ENCODE measurements at places on chromosomes 2 and 18.

GRCh38 chr2:213238753-213239495 is 45.3 kb upstream of the SPAG16 start:
- no peak for DNase-seq

- no peak for DNase-seq
Measured at GRCh38 chr2:20094955-20095354, 43.5 kb upstream of the LAPTM4A start.

DNA sequence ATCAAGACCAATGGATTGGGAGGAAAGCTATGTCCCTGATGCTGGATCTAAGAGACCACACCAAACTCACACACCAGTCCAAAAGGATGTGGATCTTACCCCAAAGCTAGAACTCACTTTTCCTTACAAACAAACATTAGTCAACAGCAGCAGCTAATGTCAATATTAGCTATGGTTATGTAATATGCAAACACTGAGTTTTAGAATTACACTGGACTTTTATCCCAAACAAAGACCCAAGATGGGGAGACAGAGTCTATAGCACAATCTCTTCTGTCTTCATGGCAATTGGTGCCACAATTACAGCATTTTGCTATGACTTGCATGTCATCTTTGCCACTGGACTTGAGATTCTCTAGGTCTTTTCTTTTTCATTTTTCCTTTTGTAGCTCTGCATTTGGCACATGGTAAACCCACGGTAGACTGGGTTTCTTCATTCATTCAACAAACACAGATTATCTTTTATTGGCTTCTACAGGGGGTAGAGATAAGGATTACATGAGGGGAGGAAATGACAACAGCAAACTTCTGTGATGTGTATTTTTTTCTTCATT is 59.0 kb downstream of the SPRED2 start:
- no peak for DNase-seq

- DNase-seq = no peak
Measured at GRCh38 chr2:232506709-232507108, 13.5 kb upstream of the PRSS56 start.

DNA sequence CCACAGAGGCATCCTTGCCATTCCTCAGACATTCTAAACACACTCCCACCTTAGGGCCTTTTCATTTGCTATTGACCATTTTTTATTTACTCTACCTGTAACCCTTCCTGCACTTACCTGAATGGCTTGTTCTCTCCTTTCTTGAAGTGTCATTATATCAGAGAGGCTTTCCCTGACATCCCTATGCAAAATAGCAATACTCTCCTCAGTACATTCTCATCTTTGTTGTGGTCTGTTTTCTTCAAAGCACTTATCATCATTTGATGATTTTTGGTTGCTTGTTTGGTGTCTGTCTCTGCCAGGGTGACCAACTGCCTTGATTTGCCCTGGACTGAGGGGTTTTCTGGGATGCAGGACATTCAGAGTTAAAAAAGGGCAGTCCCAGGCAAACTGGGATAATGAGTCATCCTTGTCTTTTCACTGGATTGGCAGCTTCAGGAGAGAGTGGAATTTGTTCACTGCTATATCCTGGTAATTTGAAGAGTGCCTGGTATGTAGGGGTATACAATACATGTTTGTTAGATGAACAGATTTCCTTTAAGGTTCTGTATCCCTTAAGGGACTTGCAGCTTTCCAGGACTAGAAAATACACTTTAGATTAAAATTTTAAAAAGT is 102.4 kb downstream of the BABAM2 start:
- no peak for DNase-seq

DNA sequence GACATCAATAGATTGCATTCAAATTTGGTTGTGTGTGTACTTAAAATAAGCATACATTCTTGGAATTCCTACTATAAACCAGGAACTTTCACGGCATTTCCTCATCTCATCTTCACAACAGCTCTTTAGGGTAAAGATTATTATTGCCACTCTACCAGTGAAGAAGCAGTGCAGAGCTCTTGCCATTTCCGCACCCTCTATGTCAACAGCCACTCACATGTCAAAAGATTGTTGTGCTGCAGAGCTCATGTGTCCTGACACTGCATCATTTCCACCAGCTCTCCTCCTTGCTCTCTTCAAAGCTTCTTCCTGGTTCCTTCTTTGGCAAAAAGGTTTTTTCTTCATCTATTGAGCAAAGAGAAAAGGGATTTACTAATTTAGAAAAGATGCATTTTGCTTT is 26.5 kb upstream of the L3MBTL4 start:
- no peak for DNase-seq

- no peak for DNase-seq
Measured at GRCh38 chr2:20143263-20143662, 81.7 kb downstream of the SDC1 start.

- no peak for DNase-seq
Measured at GRCh38 chr2:31008561-31009114, 129.6 kb downstream of the GALNT14 start.
